ENCODE measurements at places on chromosomes 13 and 19. TPM values are rescaled to one million over a fixed set of nuclear protein-coding genes. Genes with fewer than 3 reads are reported as not detected.

SIGLEC14 gene
- total RNA-seq: not detected

AKT2 gene
- 146 TPM for total RNA-seq

PRR20B gene
- not detected for total RNA-seq

CTU1 gene
- total RNA-seq: 13.4 TPM

LGI4 gene
- not detected for total RNA-seq

DNA sequence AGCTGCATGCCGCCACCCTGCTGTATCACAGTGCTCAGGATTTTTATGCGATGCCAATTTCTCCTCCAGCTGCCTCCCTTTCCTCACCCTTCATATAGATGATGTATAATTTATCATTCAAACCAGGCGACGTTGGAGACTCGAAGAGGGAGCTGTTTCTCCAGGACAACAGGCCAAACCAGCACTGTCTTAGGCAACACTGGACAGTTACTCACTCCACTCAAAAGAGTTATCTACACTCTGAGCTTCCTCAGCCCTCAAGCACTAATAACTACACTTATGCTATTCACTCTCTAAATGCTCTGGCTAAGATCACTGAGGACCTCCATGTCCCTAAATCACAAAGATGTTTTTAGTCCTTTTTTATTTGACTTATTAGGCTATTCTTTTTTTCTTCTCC, 87.3 kb upstream of the RFC3 start:
- DNase-seq: no peak

DNA sequence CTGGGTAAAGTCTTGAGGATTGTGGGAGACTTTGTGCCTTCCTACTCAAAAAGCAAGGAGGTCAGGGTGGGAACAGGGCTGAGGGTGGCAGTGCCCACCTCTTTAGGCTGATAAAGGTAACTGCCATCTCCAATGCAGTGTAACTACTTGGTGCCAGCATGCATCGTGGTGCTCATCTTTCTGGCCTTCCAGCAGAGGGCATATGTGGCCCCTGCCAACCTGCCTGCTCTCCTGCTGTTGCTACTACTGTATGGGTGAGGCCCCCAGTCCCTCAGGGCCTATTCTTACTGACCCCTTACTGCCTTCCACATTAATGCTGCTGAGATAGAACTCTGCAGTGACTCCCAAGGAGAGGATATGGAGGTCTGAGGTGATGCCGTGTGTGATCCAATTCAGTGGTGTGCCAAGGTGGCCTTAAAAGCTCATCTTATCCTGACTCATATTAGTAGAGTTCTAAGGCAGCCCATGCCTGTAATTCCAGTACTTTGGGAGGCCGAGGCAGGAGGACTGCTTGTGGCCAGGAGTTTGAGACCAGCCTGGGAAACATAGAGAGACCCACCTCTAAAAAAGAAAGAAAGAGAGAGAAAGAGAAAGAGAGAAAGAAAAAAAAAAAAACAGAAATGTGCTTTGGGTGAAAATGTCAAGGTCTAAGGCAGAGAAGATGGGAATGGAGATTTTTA, 9.7 kb upstream of the ARHGAP45 start:
- no peak for DNase-seq

DNA sequence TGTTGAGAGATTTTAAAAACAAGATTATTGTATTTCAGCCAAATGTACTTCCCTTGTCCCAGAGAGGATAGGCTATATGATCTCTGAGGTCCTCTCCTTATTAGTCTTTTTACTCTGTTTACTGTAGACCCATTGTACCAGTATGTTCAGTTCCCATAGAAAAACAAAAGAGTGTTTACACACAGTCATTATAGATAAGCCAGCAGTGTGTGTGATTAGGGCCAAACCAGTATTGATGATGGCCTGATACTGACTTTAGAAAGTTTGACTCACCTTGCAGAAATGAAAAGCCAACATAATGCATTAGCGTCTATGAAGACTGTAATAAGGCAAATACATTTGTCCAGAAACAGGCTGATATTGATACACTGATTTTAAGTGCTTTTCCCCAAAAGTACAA, 6.2 kb downstream of the MTUS2 start:
- DNase-seq: no peak

GRCh38 chr19:47475465-47475864, 3.8 kb upstream of the SLC8A2 start:
- DNase-seq: no peak

GRCh38 chr13:33510350-33510970, 224.9 kb upstream of the STARD13 start:
- DNase-seq: no peak

- no peak for DNase-seq
Measured at GRCh38 chr13:109665781-109666249, 120.6 kb downstream of the IRS2 start.

- no peak for DNase-seq
Measured at GRCh38 chr19:41351339-41352245, 2.1 kb downstream of the TGFB1 start.

- no peak for DNase-seq
Measured at GRCh38 chr13:28564030-28564429, 69.1 kb upstream of the FLT1 start.

DNA sequence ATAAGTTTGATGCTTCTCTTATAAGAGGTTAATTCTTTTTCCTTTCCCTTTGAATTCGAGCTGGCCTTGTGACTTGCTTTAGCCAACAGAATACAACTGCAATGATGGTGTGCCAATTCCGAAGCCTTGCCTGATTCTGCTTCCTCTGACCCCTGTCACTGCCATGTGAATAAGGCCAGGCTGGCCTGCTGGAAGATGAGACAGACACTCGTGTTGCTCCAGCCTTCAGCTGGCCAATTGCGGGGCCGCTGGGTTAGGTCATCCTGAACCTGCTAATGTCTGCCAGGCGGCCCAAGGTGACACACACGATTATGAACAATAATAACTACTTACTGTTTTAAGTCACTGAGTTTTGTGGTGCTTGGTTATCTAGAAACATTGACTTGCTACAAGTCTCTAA, 352.0 kb downstream of the MYO16 start:
- no peak for DNase-seq

All from A673 (cell line).